Mucosa of descending colon (tissue), 3 donors: ENCODE measurements at places on chromosomes 7 and 10. TPM values are rescaled to one million over a fixed set of nuclear protein-coding genes. Genes with fewer than 3 reads are reported as not detected.

The KCND2 gene
- 0.98 TPM for total RNA-seq

The NXPH1 gene
- not detected for total RNA-seq

The SH2D4B gene
- not detected for total RNA-seq

The CYP2E1 gene
- 2.5 TPM for total RNA-seq

The MINDY4 gene
- total RNA-seq: 4.0 TPM

The GJD4 gene
- not detected for total RNA-seq

The NCF1 gene
- total RNA-seq: 5.2 TPM
